Calu3 (cell line): ENCODE measurements at places on chromosomes 6 and 20.
A peak's percentile ranks its signal among the peaks of the same experiment; 100 is the strongest.

GRCh38 chr6:168107191-168107983 is 28.4 kb upstream of the FRMD1 start:
- DNase-seq = no peak

GRCh38 chr20:54083459-54083858 is 13.1 kb upstream of the BCAS1 start:
- DNase-seq = no peak

- no peak for DNase-seq
Measured at GRCh38 chr20:44781118-44781517, 29.2 kb downstream of the RIMS4 start.

GRCh38 chr6:90676516-90677300 is 89.8 kb upstream of the MAP3K7 start:
- DNase-seq = no peak

GRCh38 chr6:37501632-37502491 is 2.2 kb upstream of the CCDC167 start:
- no peak for DNase-seq

DNA sequence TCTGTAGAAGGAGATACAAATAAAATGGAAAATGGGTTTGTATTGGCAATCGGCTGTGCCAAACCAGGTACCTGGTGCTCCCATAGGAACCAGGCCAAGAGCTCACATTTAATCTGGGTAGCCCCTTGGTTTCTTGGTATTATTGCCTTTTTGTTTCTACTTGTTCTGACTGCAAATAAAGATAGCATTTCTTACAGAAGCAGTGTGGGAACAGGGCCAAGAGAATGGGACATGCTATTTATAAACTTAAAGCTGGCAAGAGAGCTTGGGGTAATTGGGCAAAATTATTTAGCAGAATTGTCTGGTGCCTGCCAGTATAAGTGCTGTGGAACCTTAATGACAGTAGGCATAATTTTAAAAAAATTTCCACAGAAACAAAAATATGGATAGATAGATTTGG is 113.5 kb upstream of the GLP1R start:
- DNase-seq = no peak

GRCh38 chr6:40537446-40537845 is 49.7 kb downstream of the LRFN2 start:
- no peak for DNase-seq

DNA sequence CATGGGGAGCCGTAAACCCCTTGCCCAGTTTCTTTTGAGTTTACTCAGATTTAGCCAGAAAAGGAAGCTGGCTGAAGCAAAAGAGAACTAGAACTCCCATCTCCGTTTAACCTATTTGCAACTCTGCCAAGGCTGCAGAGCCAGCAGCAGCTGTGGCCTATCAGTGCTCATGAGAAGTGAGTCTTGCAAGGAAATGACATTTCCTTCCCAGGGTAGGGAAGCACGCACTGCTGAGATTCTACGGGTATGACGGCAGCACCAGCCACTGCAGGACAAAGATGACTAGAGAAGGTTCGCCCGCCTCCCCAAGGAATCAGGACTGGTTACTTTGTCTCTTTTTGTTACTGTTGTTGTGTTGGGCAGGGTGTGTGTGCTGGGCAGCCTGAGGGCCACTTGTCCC is 47.6 kb downstream of the PPP1R3G start:
- DNase-seq = no peak

GRCh38 chr20:11718474-11719094 is 199.1 kb upstream of the BTBD3 start:
- DNase-seq = no peak

DNA sequence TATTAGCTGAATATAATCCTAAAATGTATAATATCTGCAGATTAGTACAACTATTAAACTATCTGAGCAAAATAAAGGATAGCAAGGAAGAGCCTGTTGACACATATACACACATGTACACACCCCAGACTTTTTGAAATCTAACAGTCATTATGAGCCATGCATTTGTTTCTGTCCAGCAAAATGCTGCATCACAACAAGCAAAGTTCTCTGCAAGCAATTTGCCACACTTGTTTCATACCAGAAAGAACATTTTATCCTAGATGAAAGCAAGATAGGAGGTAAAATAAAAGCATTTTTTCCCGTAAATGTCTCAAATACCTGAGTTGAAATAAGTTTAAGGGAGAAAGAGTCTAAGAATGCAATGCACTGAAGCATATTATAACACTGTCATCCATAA is 145.2 kb downstream of the COL21A1 start:
- no peak for DNase-seq

DNA sequence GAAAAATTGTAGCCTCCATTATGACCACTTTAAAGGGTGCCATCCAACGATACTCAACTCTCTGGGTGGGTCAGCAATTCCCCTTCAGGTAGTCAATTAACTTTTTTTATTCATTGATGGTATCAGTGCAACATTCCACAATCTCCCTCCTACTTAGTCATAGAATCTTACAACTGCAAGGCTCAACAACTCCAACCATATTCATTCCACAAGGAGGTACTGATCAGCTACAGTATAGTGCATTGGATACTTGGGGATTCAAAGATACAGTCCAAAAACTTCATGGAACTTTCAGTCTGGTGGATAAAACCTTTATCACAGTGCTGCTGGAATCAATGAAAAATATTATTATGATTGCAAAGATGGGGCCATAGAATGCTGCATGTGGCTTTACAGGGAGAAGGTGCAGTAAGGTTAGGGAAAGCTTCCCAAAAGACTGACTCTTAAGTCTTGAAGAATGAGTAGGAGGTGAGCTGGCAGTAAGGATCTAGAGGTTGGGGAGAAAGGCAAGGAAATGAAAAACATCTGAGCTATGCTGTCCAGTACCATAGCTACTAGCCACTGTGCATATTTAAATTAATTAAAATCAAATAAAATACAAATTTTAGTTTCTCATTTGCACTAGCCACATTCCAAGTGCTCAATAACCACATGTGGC is 314.7 kb upstream of the PRDM1 start:
- DNase-seq = no peak

GRCh38 chr20:57837208-57838035 is 127.6 kb upstream of the PMEPA1 start:
- no peak for DNase-seq

- no peak for DNase-seq
Measured at GRCh38 chr6:123518441-123519188, 118.1 kb downstream of the TRDN start.

- DNase-seq = no peak
Measured at GRCh38 chr6:168575346-168576098, 134.5 kb downstream of the SMOC2 start.

DNA sequence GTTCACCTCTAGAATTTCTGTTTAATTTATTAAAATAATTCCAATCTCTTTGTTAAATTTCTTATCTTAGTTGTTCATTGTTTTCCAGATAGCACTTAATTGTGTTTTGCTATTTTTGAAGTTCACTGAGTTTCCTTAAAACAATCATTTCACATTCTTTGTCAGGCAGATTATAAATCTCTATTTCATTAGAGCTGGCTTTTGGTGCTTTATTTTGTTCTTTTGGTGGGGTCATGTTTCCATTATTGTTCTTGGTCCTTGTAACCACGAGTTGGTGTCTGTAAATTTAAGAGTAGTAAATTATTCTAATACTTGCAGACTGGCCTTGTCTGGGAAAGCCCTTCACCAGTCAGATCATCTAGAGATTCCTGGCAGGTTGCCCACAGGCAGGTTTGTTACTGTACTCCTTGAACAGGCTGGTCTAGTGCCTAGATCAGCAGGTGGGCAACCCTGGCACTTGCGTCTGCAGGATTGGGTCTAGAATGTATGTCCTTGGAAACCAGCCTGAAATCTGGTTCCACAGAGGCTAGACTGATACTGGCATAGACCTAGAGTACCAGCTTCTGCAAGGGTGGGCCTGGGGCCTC is 110.4 kb downstream of the ADGB start:
- no peak for DNase-seq

DNA sequence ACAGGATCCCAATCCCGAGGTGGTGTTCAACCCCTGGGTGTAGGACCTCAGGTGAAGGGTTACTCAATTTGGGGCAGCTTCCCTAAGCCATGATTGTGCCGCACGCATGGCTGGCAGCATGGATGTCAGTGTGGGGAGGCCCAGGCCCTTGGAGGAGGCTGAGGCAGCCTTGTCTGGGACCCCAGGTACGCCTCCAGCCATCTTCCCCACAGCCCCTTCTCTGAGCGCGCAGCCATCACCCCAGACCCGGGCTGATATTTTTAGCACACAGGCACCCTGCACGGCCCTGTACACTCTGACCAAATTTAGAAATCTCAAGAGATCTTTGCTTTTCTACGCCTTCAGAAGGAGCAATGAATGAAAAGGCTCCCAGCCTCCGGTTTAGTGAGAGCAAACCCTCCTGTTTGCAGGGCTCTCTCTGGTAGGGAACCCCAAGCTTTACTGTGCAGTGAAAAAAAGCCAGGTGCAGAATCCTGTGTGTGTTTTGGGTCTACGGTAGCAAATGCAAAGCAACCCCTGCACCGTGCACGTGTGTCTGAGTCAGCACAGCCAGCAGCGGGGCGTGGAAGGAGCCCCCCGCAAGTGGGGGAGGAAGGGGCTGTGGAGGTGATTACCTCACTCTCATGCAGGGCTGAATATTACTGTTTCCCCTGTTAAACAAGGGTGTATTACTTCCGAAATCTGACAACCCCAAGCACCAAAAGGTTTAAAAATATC is 44.3 kb downstream of the CTCFL start:
- no peak for DNase-seq

- no peak for DNase-seq
Measured at GRCh38 chr6:149247385-149247763, 70.1 kb upstream of the TAB2 start.

- DNase-seq = no peak
Measured at GRCh38 chr6:167150941-167151549, 6.7 kb downstream of the GPR31 start.

DNA sequence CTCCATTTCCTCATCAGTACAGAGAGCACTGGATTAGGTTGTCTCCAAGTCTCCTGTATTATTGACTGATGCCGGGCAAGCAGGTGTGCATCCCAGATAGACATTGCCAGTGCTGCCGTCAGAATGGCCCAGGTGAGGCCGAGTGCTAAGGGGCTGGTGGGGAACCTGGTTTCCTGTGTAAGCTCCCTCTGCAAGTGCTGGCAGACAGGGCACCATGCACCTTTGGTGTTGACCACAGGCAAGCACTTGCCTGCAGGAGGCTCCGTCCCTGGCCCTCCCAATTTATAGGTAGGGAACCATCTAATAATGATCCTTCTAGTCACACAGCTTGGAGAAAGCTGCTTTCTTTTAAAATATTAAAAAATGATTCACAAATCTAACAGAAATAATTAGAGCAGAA is 747 bp downstream of the GABRR1 start:
- DNase-seq = no peak

- no peak for DNase-seq
Measured at GRCh38 chr6:100168148-100168547, 174.1 kb upstream of the MCHR2 start.

GRCh38 chr6:159934181-159934580 is 34.7 kb upstream of the IGF2R start:
- DNase-seq = no peak

GRCh38 chr20:32972181-32973076 is 31.8 kb downstream of the SUN5 start:
- peak; percentile 26 for DNase-seq

GRCh38 chr6:63790334-63790733 is 154.7 kb downstream of the PHF3 start:
- no peak for DNase-seq

GRCh38 chr6:157119502-157120027 is 203.8 kb downstream of the TMEM242 start:
- DNase-seq = no peak

DNA sequence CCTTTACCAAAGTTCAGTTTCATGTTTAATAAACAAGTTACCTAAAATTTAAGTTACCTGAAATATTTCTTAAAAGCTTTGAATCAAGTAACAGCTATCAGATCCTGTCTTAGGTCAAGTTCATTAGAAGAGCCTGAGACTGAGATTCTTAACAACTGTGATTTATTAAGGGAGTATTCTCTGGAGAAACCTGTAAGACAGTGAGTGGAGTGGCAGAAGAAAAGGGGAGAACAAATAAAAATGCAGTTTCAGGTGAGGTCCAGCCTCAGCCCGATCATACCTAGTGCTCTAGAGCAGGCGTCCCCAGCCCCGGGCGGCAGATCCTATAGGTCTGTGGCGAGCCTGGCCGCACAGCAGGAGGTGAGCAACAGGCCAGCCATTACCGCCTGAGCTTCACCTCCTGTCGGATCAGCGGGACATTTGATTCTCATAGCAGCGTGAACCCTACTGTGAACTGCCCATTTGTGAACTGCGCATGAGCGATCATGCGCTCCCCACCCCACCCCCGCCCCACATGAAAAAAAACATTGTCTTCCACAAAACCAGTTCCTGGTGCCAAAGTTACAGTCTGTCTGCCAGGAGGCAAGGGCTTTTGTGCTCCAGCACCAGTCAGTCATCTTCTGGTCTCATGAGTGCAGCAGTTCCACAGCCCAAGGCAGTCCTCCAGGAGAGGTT is 59.2 kb upstream of the ADGRB3 start:
- DNase-seq = no peak

GRCh38 chr6:167696296-167696695 is 130.4 kb upstream of the AFDN start:
- no peak for DNase-seq

GRCh38 chr6:35317483-35318195 is 20.0 kb downstream of the DEF6 start:
- no peak for DNase-seq

- peak; percentile 53 for DNase-seq
Measured at GRCh38 chr20:49385465-49385864, 97.0 kb downstream of the KCNB1 start.

- DNase-seq = peak; percentile 38
Measured at GRCh38 chr20:44247131-44247571, at the start of gene GDAP1L1. GDAP1L1 (plus strand) TSS chr20:44247308; CDS start chr20:44247335, 27 bp downstream.

DNA sequence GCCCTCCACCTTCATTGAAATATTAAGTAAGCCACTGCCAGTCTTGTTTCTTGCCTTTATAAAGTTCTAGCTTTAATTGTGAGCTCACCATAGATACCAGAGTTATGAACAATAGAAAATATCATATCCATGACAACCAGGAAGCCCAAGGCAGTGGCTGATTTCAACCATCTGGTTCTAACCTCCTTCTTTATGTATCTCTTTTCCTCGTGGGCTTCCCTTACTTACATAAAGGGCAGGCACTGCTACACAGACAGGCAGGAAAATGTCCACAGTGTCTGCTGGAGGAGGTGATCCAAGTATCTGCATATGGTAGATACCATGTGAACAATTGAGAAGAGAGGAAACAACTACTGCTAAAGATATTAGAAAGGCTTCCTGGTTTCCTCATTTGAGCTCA is 65.2 kb upstream of the PRND start:
- no peak for DNase-seq

GRCh38 chr20:697826-698225 is 22.2 kb upstream of the SCRT2 start:
- DNase-seq = no peak

DNA sequence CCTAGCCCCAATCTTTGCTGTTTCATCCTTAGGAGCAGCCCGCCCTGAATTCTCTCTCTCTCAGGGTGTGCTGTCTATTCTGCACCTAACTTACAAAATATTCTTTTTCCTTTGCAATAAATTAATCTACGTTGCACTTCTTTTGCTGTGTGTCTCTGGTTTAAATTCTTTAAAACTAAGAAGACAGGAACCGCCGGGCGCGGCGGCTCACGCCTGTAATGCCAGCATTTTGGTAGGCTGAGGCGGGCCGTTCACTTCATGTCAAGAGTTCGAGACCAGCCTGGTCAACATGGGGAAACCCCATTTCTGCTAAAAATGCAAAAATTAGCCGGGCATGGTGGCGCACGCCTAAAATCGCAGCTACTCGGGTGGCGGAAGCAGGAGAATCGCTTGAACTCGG is 148.5 kb upstream of the PRSS16 start:
- no peak for DNase-seq

- DNase-seq = no peak
Measured at GRCh38 chr6:7637533-7637932, 47.5 kb downstream of the SNRNP48 start.
